ENCODE measurements at places on chromosomes 12 and 14.

DNA sequence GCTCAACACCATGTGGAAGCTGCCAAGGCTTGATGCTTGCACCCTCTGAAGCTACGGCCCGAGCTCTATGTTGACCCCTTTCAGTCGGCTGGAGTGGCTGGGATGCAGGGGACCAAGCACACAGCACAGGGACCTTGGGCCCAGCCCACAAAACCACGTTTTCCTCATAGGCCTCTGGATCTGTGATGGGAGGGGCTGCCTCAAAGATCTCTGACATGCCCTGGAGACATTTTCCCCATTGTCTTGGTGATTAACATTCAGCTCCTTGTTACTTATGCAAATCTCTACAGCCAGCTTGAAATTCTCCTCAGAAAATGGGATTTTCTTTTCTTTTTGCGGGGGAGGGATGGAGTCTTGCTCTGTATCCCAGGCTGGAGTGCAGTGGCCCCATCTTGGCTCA is 46.3 kb downstream of the MON2 start:
- no peak for DNase-seq

GRCh38 chr12:115337693-115338543 is 653.9 kb upstream of the TBX3 start:
- no peak for DNase-seq

- DNase-seq, result no peak
Measured at GRCh38 chr12:51051787-51052186, 3.7 kb downstream of the LETMD1 start.

GRCh38 chr12:20197411-20197810 is 170.9 kb upstream of the PDE3A start:
- no peak for DNase-seq

DNA sequence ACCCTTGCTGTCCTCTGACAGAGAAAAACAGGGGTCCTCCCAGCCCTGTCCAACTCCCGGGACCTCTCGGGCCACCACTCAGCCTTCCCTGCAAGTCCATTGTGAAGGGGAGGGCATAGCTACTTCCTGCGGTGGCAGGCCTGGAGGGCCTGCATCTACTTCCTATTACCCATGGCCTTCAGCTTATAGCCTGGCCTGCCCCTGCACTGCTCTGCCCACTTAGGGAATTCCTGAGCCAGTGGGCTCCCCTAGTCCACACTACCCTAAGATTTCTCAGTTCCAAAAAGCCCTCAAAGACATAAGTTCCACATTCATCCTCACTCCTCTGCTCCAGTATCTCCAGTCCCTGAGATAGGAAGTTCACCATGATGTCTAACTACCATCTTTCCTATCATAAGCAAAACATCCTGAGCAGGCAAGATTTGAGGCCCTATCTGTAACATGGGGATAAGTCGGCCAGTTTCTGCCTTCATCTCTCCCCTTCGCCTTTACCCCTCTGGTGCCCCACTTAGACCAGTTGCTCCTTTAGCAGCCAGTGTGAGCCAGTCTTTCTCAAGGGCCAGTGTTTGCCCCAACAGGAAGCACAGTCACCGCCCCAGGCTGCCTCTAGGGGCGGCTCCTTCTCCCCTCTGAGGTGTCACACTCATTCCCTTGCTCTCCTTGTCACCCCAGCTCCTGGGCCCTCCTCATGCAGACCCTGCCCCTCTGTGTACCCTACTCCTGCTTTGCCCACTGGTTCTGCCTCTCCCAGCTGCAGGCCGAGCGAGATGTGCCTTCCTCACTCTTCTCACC is 10.9 kb downstream of the HDAC7 start:
- DNase-seq, result no peak

DNA sequence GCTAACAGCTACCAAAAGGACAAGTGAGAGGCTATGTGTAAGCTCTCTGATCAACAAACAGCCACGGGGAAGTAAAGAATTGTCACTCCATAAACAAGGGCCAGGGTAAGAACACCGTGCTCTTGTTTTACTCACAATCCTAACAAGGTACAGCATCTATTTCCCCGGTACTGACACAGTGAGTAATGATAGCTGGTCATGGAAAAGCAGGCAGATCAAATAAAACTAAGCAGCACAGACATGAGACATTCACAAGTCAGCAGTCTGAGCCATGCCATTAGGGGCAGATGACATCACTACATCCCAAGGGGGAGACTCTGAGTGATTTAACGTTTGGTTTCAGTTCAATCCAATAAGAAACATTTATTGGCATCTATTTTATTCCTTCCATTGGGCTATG is 54.4 kb downstream of the ARL6IP4 start:
- no peak for DNase-seq

GRCh38 chr14:42001431-42001830 is 394.8 kb downstream of the LRFN5 start:
- DNase-seq, result no peak

DNA sequence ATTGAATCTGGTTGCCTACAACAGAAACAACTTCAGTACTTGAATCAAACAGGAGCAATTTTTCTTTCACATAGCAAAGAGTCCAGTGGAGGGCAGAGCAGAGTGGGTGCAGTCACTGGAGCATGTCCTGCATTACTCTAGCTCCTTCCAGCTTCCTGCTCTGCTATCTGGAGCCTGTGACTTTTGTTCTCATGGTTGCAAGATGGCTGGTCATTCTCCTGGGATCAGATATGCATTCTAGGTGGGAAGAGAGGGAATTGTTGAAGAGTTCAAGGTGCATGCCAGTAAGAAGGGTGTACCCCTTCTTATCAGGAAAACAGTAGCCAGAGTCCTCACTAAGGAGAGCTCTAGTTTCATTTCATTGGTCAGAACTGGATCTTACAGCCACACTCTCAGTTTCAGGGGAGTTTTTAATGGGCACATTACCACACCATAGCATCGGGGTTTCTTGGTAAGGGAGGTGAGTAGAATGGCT is 8.0 kb downstream of the IFT43 start:
- DNase-seq, result no peak

DNA sequence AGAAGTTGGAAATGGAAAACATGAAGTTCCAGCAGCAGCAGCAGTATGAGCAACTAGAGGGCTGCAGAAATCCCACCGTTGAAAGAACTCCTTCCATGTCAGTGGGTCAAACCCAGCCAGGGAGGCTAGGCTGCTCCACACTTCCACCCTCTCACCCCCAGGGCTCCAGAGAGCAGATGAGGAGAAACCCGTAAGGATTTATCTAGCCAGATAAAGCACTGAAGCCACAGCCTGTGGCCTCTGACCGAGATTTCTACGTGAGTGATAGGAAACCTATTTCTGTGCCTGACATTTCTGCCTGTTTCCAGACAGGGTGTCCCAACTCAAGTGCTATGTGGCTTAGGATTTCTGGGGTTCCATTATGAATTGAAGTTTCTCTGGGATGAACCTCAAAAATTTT is 100.0 kb upstream of the EEA1 start:
- no peak for DNase-seq

- DNase-seq, result no peak
Measured at GRCh38 chr12:116551952-116552772, 7.0 kb upstream of the MAP1LC3B2 start.

DNA sequence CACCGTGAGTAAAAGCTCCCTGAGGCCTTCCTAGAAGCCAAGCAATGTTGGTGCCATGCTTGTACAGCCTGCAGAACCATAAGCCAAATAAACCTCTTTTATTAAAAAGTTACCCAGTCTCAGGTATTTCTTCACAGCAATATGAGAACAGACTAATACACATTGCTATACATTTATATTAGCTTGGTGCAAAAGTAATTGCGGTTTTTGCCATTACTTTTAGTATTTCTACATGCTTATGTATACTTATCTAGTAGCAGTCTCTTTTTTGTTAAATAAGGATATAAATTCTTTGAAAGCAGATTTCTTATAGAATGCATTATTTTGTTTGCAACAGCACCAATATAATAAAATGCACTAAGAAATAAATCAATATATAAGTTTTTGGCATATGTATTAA is 619.6 kb downstream of the FSCB start:
- no peak for DNase-seq

GRCh38 chr12:47079981-47080724 is 394 bp upstream of the AMIGO2 start:
- peak; percentile 79 for DNase-seq

DNA sequence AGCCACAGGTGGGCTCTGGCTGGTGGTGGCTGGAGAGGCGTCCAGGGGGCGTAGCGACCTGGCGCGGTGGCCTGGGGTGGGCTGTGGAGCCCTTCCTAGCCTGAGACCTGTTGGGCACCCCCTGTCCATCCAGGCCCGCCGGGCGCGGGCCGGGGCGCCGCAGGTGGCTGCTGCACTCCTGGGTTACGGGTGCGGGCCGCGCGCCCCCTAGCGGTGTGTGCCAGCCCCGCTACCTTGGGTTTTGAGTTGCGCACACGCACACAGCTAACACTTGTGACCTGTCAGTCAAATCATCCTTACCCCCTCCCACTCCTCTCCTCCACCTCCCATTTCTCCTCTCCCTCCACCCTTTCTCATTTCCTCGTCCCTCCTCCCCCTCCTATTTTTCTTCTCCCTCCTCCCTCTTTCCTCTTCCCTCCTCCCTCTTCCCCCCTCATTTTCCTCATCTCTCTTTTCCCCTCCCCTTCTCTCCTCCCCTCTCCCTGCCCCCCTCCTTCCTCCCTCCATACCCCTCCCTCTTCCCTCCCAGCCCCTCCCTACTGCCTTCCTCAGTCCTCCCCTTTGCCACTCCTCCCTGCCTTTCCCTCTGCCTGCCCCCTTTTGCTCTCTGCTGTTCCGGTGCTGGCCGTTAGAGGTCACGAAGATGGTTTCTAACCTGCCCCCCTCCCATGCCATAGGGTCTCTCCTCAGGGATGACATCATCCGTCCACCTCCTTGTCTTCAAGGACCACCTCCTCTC is 2.3 kb downstream of the MEG3 start:
- peak; percentile 39 for DNase-seq

GRCh38 chr12:111792155-111792855 is 25.6 kb downstream of the ALDH2 start:
- peak; percentile 81 for DNase-seq

All from Right ventricle myocardium inferior (tissue), 1 donor.